Stimulated activated CD8-positive, alpha-beta memory T cell treated with anti-CD3 and anti-CD28 coated beads, Interleukin-4, amount 100 ng/mL, for 24 hours (primary cell): ENCODE measurements at places on chromosomes 4 and X.

- no peak for DNase-seq
Measured at GRCh38 chr4:99612281-99612680, 37.7 kb downstream of the MTTP start.

DNA sequence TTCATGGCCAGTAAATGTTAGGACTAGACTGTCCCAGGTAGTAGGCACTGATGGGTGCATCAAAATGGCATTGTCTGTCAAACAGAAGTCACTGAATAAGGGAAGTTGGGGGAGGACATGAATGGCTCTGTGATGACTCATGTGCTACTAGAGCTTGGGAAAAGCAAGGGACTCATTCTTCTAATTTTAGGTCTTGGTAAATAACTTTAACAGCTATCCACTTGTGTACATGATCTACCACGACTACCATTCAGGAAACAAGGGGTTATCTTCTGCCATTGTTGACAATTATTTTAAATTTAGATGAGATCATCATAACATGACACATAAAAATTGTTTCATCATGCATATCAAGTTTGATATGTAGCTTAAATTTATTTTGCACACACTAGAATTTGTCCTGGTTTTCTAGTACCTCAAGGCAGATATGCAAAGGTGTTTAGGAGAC, 6.3 kb downstream of the AREG start:
- no peak for DNase-seq

DNA sequence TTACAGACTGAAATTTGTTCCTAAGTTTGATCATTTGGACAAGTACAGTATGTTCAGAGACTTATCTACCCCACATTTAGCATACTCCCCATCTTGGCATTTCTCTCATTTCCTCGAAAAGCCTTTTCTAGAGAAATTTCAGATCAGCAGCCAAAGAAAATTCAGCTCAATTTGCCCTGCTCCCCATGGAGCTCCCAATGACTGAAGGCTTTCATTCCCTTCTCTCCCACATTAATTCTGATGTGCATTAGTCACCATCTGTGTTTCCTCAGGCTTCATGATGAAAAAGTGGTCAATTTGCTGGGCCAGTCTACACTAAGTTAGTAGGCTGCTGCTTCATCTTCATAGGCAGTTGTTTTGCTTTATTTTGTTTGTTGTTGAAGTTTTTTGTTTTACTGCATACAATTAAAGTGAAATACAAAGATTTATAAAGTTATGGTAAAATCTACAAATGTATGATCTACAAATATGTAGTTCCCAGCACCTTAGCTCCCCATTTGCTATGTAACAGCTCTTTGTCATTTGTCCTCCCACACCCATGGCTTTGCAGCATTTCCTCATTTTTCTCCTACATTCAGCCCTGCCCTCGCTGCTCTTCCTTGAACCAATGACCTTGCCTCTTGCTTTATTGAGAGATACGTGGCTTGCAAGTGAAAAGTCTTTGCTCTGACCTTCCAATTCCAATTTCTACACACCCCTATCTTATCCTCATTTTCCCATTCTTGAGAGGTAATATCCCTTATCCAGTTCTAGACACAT, 193.9 kb downstream of the ANAPC10 start:
- no peak for DNase-seq

DNA sequence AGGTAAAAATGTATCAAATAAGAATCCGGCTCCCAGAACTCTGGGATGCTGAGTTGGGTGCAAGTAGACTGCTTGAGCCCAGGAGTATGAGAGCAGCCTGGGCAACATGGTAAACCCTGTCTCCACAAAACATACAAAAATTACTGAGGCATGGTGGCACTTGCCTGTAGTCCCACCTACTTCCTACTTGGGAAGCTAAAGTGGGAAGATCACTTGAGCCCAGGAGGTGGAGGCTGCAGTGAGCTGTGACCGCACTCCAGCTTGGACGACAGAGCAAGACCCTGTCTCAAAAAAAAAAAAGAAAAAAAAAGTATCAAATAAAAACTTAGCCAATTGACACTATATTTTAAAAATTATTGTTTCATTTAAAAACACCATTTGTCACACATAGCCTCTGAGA, 84.4 kb downstream of the FBXW7 start:
- DNase-seq, result no peak

DNA sequence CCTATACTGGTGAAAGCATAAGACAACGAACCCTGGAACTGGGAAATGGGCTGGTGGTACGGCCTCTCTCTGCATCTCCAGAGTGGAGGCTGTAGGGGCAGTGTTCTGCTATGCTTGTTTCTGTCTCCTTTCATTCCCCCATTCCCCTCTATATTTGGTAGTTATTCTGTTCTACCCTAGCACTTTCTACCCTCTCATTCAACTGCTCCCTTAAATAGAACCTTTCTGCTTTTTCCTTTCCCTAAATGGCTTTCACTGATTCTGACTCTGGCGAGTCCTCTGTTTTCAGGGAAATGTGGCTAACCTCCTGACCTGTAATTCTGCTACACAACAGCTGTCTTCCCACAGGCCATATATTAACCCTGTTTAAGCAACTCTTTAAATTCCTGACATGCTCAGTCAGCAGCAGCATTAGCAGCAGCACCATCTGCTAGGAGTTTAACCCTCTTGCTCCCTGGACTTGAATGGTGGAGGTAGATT, 94.2 kb downstream of the CXCL13 start:
- DNase-seq, result no peak

- no peak for DNase-seq
Measured at GRCh38 chr4:32163125-32163524, 1443.0 kb downstream of the PCDH7 start.

DNA sequence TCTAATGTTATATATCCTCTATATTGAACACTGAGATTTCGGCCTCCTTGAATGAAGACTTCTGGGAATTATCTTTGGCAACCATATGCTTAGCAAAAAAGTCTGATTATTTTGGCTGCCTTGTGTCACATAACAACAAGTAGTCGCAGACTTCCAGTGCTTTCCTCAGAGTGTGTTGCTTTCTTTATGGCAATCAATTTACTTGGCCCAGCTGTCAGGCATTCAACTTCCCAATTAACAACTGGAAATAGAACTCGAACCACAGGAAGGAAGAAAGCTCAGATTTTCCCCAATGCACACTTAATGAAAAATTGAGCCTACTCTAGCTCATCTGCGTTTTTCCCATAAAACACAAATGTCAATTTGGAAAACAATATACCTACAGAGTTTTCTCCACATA, 71.6 kb downstream of the ZNF827 start:
- DNase-seq, result no peak

- DNase-seq, result no peak
Measured at GRCh38 chr4:58261526-58261925, 1151.3 kb upstream of the IGFBP7 start.

DNA sequence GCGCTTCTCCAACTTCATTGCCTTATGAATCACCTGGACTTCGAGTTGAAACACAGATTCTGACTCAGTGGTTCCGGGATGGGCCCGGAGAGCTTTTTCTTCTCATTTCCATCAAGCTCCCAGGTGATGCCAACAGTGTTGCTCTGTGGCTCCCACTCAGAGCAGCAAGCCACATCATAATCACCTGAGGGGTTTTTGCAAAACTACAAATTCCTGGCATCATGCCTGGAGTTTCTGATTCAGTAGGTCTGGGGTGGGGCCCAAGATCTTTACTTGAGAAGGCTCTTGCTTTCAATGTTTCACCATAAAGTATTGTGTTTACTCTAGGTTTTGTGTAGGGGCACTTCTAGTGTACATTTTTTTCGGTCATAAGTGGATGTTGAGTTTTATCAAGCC, 7.0 kb downstream of the MTM1 start:
- DNase-seq, result peak; percentile 14

DNA sequence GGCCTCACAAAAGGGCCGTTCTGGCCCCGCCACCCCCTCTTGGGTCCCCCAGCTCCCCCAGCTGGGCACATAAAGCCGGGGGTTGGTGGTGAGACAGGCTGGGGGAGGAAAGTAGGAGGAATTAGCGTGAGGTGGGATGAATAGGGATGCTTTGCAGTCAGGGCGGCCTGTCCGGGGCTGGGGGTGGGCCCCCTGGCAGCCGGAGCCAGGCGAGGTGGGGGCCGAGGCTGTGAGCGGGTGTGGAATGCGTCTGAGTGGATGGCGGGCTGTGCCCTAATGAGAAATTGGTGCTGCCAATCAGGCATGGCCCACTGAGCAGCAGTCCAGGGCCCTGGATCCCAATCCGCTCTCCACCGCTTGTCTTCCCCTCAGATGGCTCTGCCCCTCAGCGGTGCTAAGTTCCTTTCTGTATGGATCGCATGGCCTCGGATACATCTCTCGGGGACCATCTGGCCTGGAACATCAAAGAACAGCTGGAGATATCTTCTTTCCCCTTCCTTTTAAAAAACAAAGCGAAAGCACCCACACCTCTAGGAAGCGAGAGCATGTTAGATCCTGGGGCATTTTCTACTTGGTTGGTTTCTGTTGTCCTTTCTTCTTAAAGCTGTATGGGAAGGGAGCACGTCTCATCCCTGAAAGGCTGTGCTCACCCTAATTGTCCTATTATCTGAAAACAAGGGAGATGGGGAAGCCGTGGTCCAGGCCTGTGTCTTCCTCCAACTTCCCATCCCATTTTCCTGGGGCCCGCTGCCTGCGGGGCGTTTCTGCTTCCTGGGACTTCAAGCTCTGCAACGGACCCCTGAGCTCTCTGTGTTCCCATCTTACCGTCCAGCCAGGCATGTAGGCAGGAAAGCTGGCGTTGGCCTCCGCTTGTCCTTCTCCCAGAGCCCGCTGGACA, 106.9 kb downstream of the SORCS2 start:
- DNase-seq, result no peak

- DNase-seq, result no peak
Measured at GRCh38 chr4:182975806-182976205, 58.6 kb upstream of the DCTD start.

DNA sequence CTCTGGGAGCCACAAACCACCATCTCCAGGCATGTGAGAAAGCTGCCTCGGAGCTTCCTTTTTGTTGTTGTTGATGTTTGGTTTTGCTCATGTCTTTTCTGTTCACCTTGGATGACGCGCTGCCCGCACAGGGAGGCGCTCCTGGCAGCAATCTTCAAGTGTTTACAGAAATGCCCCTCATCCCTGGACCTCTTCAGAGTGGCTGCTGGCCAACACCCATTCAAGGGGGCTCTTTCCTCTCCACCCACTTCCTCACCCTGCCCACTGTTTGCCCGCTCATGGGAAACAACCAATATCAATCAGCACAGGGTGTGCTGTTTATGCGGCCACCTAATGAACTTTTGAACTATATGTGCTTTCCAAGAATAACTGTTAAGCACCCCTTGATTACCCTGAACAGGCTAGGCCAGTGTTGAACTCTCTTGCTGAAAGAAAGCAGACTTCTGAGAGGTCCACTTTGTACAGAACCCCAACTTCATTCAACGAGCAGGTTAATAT, 355.1 kb upstream of the CLNK start:
- no peak for DNase-seq

GRCh38 chr4:182338063-182338462, 94.9 kb downstream of the TENM3 start:
- DNase-seq, result no peak

- no peak for DNase-seq
Measured at GRCh38 chr4:174946246-174946645, 28.1 kb downstream of the ADAM29 start.

DNA sequence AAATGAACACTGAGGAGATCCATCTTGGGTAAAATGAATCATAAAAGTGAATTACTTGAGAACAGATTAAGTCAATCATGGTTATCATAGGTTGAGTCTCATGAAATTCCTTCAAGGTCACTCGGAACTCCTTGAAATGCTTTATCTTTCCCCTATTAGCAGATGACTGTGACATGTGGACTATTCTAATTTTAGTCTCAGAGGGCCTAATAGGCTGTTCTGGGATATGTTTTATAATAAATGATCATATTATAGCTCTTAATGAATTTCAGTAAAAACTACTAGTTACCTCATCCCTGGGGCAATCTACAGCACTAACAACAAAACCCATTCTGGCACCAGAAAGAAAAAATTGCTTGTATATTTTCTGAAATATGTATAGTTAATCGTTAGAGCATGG, 44.7 kb downstream of the SPATA4 start:
- DNase-seq, result no peak

DNA sequence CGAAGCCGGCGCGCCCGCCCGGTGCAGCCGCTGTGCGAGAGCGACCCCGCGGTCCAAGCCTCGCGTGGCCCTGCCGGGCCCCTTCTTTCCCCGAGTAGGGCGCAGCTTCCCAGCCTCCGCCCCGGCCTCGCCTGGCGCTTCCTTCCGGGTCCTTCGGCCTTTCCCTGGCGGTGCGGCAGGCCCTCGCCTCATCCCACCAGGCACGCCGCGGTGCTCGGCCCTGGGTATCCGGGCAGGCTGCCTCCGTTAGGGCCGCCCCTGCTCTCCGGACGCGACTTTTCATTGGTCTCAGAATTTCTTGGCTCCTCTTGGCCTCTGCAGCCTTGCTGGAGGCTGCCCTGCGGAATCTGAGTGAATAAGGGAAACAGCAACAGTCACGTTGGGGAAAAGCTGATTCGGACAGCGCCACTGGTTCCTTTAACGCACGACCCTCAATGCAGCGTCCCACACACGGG, 429 bp downstream of the UVSSA start:
- DNase-seq, result peak; percentile 23
